Urothelium cell line (cell line): ENCODE measurements at places on chromosomes 4 and X.

DNA sequence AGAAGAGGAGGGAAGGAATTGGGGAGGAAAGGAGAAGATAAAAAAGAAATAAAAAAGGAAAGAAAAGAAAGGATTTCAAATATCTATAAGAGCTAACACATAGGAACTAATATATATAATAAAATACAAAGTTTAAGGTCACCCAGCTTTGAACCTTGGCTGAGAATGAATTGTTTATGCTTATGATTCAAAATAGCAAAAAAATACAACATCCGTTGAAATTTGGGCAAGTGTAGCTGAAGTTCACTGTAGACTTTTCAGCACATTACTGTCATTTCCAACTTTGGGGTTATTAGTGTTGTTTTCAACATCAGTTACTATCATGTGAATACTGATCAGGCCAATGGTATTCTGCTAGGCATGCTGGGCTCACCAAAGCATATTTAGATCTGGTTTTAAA lies 395.2 kb upstream of the INTU start:
- no peak for DNase-seq

DNA sequence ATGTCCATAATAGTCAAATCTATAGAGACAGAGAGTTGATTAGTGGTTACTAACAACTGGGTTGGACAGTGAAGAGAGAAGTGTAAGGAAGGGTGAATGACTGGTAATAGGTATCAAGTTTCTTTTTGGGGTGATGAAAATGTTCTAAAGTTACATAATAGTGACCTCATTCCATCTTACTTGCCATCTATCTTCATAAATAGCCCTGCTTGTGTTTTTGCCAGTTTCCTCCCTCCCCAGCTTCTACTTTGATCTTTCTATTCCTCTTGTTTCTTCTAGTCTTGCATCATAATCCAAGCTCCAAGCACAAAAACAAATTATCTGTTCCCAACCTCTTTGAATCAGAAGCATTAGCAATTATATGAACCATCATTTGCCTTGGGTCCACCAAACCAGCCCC lies 40.2 kb upstream of the TET2 start:
- no peak for DNase-seq

DNA sequence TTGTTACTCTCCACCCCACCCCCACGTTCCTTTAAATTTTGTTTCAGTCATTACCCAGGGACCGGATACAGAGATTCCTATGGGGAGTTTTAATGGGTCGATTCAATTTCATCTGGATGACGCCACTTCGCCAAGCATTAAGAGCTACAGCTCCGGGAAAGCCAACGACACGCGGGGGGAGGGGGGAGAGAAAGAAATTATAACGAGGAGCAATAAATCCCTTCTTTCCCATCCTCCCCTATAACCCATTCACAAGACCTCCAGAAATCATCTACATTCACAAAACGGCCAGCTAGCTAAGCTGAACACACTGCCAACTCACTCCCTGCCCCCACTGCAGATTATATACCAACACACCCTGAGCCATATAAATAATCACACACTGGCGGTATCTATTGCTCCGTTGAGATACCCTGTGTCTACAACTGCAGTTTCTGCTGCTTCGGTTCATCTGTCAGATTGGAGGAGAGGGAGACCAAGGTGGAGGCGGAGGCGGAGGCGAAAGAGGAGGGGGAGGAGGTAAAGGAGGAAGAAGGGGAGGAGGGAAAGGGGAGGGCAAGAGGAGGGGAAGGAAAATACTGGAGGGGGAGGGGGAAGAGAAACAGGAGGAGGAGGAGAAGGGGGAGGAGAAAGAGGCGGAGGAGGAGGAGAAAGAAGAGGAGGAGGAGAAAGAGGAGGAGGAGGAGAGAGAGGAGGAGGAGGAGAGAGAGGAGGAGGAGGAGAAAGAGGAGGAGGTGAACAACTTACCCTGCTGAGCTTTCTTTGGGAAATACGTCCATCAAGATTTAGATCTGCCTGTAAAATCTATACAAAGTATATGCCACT lies 113.9 kb upstream of the VAMP7 start:
- DNase-seq = peak; percentile 62

- no peak for DNase-seq
These were observed 27.3 kb downstream of the CSN3 start for GRCh38 chr4:70269674-70270073.

DNA sequence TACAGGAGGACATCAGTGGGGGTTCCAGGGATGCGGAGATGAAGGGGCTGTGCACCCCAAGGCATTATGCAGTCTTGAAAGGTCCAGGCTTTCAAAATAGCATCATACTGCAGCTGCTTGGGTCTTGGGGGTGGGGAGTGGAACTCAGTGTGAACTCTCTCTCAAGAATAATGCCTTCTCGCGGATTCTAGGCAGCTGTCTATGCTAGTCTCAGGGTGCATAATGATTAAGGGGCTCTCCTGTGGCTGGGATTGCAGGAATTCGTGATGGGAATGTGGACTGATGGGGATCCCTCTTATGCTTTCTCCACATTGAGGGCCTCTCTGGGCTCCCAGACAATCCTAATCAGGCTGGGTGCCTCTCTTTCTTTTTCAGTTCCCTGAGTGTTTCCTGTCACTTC lies 172.2 kb upstream of the ARHGAP24 start:
- no peak for DNase-seq
